ENCODE measurements at places on chromosomes 3 and 15.

GRCh38 chr3:8988791-8989558 lies 25.7 kb upstream of the RAD18 start:
- no peak overlapping the region for H3K4me3 ChIP-seq
- no peaks in the 10 kb centered on the region for H3K27me3 ChIP-seq
- DNase-seq: no peak
- H3K4me1 ChIP-seq: peaks cover 14% of the 10 kb centered on the region
- H3K27ac ChIP-seq: no peak overlapping the region
- H3K36me3 ChIP-seq: peaks cover 10% of the 10 kb centered on the region

- no peaks in the 10 kb centered on the region for H3K36me3 ChIP-seq
- H3K4me3 ChIP-seq: no peak overlapping the region
- no peak for DNase-seq
- no peaks in the 10 kb centered on the region for H3K4me1 ChIP-seq
- H3K27me3 ChIP-seq: no peaks in the 10 kb centered on the region
Observed at GRCh38 chr3:3664935-3665334, 134.3 kb upstream of the LRRN1 start.

- H3K4me1 ChIP-seq: peaks cover 40% of the 10 kb centered on the region
- H3K27ac ChIP-seq: no peak overlapping the region
- DNase-seq: no peak
Observed at GRCh38 chr3:169245631-169246030, 417.9 kb downstream of the MECOM start.

DNA sequence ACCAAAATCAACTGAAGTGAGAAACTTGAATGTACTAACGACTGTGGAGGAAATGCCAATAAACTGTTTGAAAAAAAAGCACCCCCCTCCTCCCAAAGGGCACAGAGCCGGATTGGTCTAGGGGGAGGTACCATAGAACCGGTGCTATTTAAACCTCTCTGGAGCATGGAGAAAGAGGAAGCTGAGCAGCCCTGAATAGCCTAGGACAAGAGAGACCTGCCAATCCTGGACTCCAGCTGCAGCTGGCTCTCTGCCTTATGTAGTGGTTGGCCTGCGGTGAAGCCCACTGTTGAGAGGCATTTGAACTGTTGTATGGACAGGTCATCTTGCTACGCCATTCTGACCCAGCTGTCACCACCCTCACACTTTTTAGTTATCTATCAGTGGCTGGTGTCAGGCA lies 1.5 kb upstream of the SH3GL3 start:
- H3K4me3 ChIP-seq: peak overlapping the region; percentile 68
- DNase-seq: no peak
- peaks cover 19% of the 10 kb centered on the region for H3K4me1 ChIP-seq
- H3K27ac ChIP-seq: no peak overlapping the region

GRCh38 chr3:174094669-174095068 lies 697.1 kb downstream of the NLGN1 start:
- peaks cover 8% of the 10 kb centered on the region for H3K4me1 ChIP-seq
- H3K27me3 ChIP-seq: no peaks in the 10 kb centered on the region
- no peak for DNase-seq

DNA sequence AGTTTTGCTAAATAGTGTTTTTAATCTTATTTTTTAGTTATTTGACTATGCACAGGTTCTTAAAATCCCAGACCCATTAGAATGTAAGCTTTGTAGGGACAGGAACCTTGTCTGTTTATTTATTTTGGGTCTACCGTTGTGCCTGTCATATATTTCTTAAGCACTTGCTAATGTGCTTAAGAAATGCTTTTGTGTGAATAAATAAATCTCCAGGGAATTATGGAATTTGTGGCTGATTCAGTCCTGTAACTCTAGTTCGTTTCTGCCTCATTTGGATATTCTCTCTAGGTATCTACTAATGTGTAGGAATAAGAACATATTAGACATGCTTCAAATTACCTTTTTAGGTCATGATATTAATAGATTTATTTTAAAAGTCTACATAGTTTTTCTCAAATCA lies 161.6 kb downstream of the LPP start:
- H3K27me3 ChIP-seq: no peaks in the 10 kb centered on the region
- H3K36me3 ChIP-seq: peaks cover 4% of the 10 kb centered on the region
- H3K4me3 ChIP-seq: no peak overlapping the region
- H3K4me1 ChIP-seq: peaks cover 14% of the 10 kb centered on the region
- DNase-seq: no peak

DNA sequence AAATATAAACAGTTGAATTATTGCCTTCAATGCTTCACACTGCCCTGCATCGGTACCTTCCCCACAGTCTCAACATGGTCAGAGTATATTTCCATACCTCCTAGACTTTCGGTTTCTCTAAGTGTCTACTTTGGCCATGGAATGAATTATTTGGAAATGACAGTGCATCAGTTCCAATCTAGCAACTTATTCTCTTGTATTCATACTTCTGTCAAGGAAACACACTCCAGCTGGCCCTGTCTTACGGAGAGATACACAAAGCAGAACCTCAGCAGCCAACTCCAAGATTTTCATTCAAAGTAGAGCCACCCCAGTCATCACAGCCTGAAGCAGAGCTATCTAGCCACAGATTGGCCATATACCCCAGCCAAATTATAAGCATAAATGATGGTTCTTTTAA lies 518.4 kb upstream of the UBE2E2 start:
- no peaks in the 10 kb centered on the region for H3K27me3 ChIP-seq
- H3K27ac ChIP-seq: no peak overlapping the region
- H3K36me3 ChIP-seq: no peaks in the 10 kb centered on the region
- no peak for DNase-seq
- no peak overlapping the region for H3K4me3 ChIP-seq

DNA sequence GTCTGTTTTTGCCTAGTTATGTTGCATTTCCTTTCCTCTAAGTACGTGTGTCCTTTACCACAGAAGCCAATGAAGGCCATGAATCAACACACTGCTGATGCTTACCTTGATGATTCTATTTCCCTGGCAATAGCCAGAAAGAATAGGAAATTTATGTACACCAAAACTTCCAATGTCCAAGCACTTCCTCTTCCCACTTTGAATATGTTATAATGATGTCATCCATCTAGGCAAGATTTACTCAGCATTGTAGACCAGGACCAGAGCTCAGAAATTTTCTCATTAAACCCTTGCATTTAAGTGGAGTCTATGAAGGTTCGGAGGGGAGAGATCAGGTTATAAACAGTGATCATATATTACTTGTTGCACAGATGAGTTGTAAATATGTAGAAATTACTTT lies 126.0 kb downstream of the THRB start:
- no peak overlapping the region for H3K4me3 ChIP-seq
- H3K27ac ChIP-seq: no peak overlapping the region
- H3K36me3 ChIP-seq: no peaks in the 10 kb centered on the region
- no peaks in the 10 kb centered on the region for H3K4me1 ChIP-seq
- no peak for DNase-seq
- H3K27me3 ChIP-seq: no peaks in the 10 kb centered on the region

DNA sequence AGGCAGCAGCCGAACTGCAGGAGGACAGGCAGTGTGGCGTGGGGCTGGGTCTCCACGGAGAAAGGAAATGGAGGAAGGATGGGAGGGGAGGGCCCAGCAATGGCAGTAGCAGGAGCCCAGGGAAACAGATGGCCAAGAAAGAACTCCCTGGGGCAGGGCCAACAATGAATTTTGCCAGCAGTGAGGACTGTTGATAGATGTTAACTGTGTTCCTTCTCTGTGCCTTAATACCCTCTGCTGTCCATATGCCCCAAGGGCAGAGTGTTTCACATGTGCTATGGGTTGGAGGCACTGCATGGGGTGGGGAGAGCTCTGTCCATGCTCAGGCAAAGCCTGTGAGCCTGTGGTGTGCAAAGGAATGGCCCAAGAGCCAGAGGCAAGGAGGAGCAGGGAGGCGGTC lies 70.8 kb upstream of the POMGNT2 start:
- no peaks in the 10 kb centered on the region for H3K36me3 ChIP-seq
- peaks cover 16% of the 10 kb centered on the region for H3K4me1 ChIP-seq
- no peak overlapping the region for H3K4me3 ChIP-seq
- no peak overlapping the region for H3K27ac ChIP-seq

DNA sequence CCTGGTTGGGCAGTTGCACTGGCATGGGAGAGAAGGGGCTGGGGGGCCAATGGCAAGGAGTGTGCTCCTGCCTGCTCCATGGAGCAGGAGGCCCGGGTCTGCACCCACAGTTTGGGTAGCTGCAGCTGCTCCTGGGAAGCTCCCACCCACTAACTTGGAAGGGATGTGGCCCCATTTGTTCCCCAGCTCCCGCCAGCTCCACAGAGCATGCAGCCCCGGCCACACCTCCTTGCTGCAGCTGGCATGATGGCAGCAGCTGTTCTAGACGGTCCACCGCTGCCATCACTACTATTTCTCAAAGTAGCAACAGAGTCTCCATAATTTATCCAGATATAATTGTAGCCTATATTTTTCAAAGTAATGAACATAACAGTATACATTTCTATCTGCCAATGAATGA lies 65.8 kb downstream of the PIK3CB start:
- H3K36me3 ChIP-seq: peaks cover 8% of the 10 kb centered on the region
- H3K27ac ChIP-seq: no peak overlapping the region
- H3K4me1 ChIP-seq: no peaks in the 10 kb centered on the region
- no peak for DNase-seq
- no peaks in the 10 kb centered on the region for H3K27me3 ChIP-seq
- no peak overlapping the region for H3K4me3 ChIP-seq

- no peaks in the 10 kb centered on the region for H3K36me3 ChIP-seq
- H3K4me1 ChIP-seq: peaks cover 26% of the 10 kb centered on the region
- no peak for DNase-seq
- H3K4me3 ChIP-seq: no peak overlapping the region
- H3K27ac ChIP-seq: peak overlapping the region; percentile 87
Observed at GRCh38 chr15:31266712-31267111, 59.9 kb upstream of the KLF13 start.

GRCh38 chr15:82613747-82614146 lies 33.4 kb downstream of the CPEB1 start:
- DNase-seq: no peak
- peaks cover 40% of the 10 kb centered on the region for H3K27me3 ChIP-seq
- H3K4me1 ChIP-seq: no peaks in the 10 kb centered on the region

DNA sequence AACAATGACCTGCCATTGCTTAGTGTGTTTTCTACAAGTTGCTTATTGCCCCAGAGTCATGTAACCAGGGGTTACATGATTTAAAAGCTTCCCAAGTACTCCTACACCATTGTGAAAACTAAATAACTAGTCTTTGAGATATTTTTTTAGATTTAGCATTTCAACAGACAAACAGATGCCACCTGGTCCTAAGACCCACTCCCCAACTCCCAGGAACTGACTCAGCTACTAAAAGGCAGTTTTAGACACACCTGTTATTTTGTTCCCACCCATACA lies 28.1 kb upstream of the KBTBD12 start:
- no peak overlapping the region for H3K27ac ChIP-seq
- no peaks in the 10 kb centered on the region for H3K27me3 ChIP-seq
- no peaks in the 10 kb centered on the region for H3K36me3 ChIP-seq
- H3K4me3 ChIP-seq: no peak overlapping the region
- DNase-seq: no peak
- H3K4me1 ChIP-seq: peaks cover 12% of the 10 kb centered on the region

GRCh38 chr15:92809880-92810361 lies 90.2 kb upstream of the CHD2 start:
- peaks cover 4% of the 10 kb centered on the region for H3K36me3 ChIP-seq
- H3K4me3 ChIP-seq: peak overlapping the region; percentile 89
- peak overlapping the region; percentile 99 for H3K27ac ChIP-seq
- no peak for DNase-seq
- H3K4me1 ChIP-seq: peaks cover 51% of the 10 kb centered on the region

DNA sequence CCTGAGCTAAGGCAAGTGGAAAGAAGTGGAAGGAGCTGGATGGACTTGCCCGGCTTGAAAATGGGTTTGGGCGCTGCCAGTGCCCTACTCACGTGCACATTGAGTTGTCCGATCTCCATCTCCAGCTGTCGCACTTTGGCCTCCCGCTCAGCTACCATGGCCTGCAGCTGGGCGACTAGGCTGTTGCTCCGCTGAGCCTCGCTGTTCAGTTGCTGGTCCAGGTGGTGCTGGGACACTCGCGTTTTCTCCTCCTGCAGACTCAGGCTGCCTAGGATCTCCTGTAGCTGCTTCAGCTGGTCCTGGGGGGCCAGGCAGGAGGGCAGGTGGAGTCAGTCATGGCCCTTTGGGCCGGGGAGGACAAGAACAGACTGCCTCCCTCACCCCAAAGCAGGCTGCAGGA lies 33.0 kb upstream of the HHATL start:
- no peak for DNase-seq
- no peaks in the 10 kb centered on the region for H3K36me3 ChIP-seq
- peaks cover 35% of the 10 kb centered on the region for H3K4me1 ChIP-seq
- no peaks in the 10 kb centered on the region for H3K27me3 ChIP-seq

GRCh38 chr3:105876780-105877327 lies 8.0 kb upstream of the CBLB start:
- H3K36me3 ChIP-seq: no peaks in the 10 kb centered on the region
- no peaks in the 10 kb centered on the region for H3K27me3 ChIP-seq
- no peak overlapping the region for H3K4me3 ChIP-seq
- H3K27ac ChIP-seq: no peak overlapping the region
- no peaks in the 10 kb centered on the region for H3K4me1 ChIP-seq
- no peak for DNase-seq

- no peaks in the 10 kb centered on the region for H3K27me3 ChIP-seq
- H3K4me1 ChIP-seq: peaks cover 11% of the 10 kb centered on the region
- no peak overlapping the region for H3K27ac ChIP-seq
- no peaks in the 10 kb centered on the region for H3K36me3 ChIP-seq
- no peak for DNase-seq
Observed at GRCh38 chr3:46938118-46938517, 38.4 kb downstream of the CCDC12 start.

GRCh38 chr3:355622-356021 lies 159.1 kb downstream of the CHL1 start:
- no peak for DNase-seq
- H3K36me3 ChIP-seq: no peaks in the 10 kb centered on the region
- peaks cover 32% of the 10 kb centered on the region for H3K27me3 ChIP-seq

GRCh38 chr3:4748701-4749378 lies 230.4 kb upstream of the BHLHE40 start:
- no peak for DNase-seq
- H3K4me3 ChIP-seq: no peak overlapping the region
- H3K4me1 ChIP-seq: peaks cover 11% of the 10 kb centered on the region
- H3K27ac ChIP-seq: no peak overlapping the region
- H3K27me3 ChIP-seq: peaks cover 20% of the 10 kb centered on the region
- peaks cover 2% of the 10 kb centered on the region for H3K36me3 ChIP-seq

DNA sequence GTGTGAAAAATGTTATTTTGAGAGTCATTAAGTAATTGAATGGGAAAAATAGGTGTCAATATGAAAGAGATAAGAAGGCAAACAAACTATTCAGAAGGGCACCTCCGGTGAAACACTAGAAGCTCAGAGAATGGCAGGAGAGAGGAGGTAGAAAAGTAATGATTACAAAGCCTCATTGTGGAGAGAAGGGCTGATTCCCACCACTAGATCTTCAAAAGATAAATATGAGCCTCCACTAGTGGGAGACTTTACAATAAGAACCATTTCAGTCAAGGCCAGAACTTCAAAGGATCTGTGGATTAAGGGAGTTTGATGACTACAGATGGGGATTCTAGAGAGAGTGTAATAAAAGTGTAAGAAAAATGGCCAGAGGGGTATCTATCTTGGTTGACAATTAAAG lies 535.6 kb downstream of the NLGN1 start:
- DNase-seq: no peak
- H3K27me3 ChIP-seq: no peaks in the 10 kb centered on the region
- H3K4me3 ChIP-seq: no peak overlapping the region
- no peaks in the 10 kb centered on the region for H3K36me3 ChIP-seq
- peaks cover 37% of the 10 kb centered on the region for H3K4me1 ChIP-seq

Measured in neural crest cell (in vitro differentiated cells).